ENCODE measurements at places on chromosomes 7 and 10.
A peak's percentile ranks its signal among the peaks of the same experiment; 100 is the strongest.

- H3K27ac ChIP-seq, result no peak overlapping the region
- no peaks in the 10 kb centered on the region for H3K27me3 ChIP-seq
- H3K36me3 ChIP-seq, result no peaks in the 10 kb centered on the region
- H3K4me1 ChIP-seq, result peaks cover 1% of the 10 kb centered on the region
- H3K4me3 ChIP-seq, result no peak overlapping the region
- DNase-seq, result no peak
These were observed 8.2 kb upstream of the SFRP5 start for GRCh38 chr10:97779975-97780374.

DNA sequence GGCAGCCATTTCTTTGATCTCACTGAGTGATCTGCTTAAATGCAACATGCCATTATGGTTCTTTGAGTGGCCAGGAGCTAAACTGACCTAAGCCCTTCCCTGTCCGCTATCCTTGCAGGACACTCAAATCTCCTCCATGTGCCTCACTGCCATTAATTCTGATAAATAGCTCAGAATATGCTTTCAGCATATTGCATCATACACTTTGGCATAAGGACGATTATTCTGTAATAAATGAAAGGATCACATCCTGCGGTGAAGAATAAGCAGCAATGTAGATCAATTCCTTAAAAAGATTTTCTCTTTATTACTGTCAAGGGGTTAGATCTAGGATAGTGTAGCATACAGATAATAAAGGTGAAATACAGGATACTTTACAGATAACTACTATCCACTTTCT is 231.8 kb upstream of the CTBP2 start:
- no peaks in the 10 kb centered on the region for H3K27me3 ChIP-seq
- no peaks in the 10 kb centered on the region for H3K36me3 ChIP-seq
- no peak for DNase-seq
- no peaks in the 10 kb centered on the region for H3K4me1 ChIP-seq

DNA sequence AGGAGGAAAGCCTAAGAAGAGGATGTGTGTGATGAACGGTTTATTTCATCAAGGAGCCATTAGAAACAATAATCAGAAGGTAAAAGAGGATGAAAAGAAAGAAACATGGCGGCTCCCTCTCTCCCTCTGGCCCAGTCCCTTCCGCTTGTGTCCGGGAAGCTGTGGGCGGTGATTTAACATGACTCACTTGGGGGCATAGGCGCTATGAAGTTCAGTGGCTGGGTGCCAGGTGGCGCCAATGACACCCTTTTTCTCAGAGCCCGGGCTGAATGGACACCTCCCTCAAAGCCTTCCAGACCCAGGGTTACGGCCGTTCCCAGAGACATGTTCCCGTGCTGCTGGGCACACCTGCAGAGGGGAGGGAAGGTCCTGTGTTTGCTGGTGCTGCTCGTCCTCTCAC is 244.0 kb downstream of the SKAP2 start:
- H3K4me3 ChIP-seq, result no peak overlapping the region
- DNase-seq, result peak; percentile 57
- no peaks in the 10 kb centered on the region for H3K27me3 ChIP-seq
- no peak overlapping the region for H3K27ac ChIP-seq
- no peaks in the 10 kb centered on the region for H3K4me1 ChIP-seq

- H3K36me3 ChIP-seq, result no peaks in the 10 kb centered on the region
- H3K27ac ChIP-seq, result no peak overlapping the region
- no peaks in the 10 kb centered on the region for H3K4me1 ChIP-seq
- no peak overlapping the region for H3K4me3 ChIP-seq
- no peaks in the 10 kb centered on the region for H3K27me3 ChIP-seq
These were observed 20.6 kb upstream of the WASL start for GRCh38 chr7:123769371-123769770.

- H3K36me3 ChIP-seq, result no peaks in the 10 kb centered on the region
- no peak overlapping the region for H3K4me3 ChIP-seq
- DNase-seq, result no peak
- H3K27me3 ChIP-seq, result no peaks in the 10 kb centered on the region
- no peak overlapping the region for H3K27ac ChIP-seq
These were observed 133.3 kb downstream of the KCNMA1 start for GRCh38 chr10:77504196-77504872.

DNA sequence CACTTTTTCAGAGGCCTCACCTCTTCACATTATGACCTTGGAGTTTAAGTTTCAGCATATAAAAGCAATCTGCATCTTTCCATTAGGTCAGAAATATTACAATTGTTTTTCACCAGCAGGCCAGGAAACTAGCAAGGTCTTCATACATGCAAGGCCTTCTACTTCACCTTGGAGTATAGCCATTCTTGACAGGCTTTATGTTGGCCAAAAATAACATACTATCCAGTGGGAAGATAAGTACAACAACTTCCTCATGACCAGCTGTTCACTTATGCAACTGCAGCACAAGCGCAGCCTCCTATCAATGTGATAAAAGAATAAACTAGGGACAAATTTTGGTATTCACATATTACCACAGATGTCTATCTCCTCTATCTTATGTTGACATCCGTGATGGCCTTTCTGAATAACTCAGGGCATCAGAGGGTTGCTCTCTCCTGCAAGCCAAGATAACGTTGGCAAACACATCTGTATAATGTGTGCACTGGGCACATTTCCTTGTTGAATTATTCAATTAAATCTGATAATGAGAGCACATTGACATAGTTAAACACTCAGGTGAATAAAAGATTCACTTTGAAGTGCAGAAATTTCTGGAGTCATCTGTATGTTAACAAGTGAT is 239.8 kb downstream of the FZD1 start:
- H3K4me1 ChIP-seq, result no peaks in the 10 kb centered on the region
- H3K27ac ChIP-seq, result no peak overlapping the region
- DNase-seq, result no peak
- H3K4me3 ChIP-seq, result no peak overlapping the region

DNA sequence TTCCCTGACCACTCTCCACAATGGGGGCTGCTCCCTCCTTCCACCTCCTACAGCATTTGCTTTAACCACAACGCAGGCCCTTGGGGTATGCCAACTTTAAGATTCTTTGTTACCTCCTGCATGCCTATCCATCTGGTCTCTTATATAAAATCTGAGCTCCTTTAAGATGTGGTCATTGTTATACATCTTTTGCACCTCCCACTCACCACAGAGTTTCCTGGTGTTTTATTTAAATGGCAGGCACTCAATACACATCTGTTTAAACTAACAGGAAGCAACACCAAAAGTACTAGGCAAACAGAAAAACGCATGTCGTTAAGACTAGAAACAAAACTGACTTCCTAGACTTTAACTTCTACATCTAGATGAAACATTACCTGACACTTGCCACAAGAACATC is 36.3 kb downstream of the SLC25A13 start:
- no peaks in the 10 kb centered on the region for H3K36me3 ChIP-seq
- H3K4me1 ChIP-seq, result 0 out of 2 replicates have a peak, but pooled peaks cover 1% of the 10 kb centered on the region
- no peaks in the 10 kb centered on the region for H3K27me3 ChIP-seq
- H3K4me3 ChIP-seq, result no peak overlapping the region
- DNase-seq, result no peak

DNA sequence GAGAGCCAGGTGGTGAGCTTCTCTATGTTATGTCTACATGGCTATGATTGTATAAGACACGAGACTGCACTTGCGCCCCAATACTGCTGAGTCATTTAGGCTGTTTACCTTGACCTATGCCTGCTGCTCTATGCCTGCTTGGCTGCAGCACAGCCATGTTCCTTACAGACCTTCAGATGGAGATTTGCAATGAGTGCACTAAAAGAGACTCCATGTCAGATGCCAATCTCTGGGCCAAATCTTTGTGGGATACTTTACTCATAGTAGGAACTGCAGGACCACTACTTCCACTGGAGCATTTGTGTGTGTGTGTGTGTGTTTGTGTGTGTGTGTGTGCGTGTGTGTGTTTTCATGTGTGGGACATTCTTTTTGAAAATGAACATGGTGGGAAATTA is 50.0 kb upstream of the KMT2E start:
- no peaks in the 10 kb centered on the region for H3K27me3 ChIP-seq
- H3K27ac ChIP-seq, result no peak overlapping the region
- no peak for DNase-seq
- no peak overlapping the region for H3K4me3 ChIP-seq

DNA sequence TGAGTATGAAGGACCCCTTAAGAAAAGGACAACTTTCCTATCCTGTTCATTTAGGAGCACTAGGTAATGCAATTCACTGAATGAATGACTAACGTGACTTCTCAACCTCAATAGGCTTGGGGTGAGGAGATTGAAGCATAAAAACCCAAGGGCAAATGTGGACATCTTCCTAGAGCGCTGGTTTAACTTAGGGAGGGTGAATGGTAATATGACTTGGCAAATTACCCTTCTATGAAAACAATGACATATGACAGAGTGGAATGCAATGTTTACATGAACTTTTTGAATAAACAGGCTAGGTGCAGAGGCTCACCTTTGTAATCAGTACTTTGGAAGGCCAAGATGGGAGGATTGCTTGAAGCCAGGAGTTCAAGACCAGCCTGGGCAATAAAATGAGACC is 83.9 kb upstream of the ANK3 start:
- H3K27ac ChIP-seq, result no peak overlapping the region
- H3K36me3 ChIP-seq, result no peaks in the 10 kb centered on the region
- no peak for DNase-seq
- no peaks in the 10 kb centered on the region for H3K27me3 ChIP-seq
- H3K4me3 ChIP-seq, result no peak overlapping the region

DNA sequence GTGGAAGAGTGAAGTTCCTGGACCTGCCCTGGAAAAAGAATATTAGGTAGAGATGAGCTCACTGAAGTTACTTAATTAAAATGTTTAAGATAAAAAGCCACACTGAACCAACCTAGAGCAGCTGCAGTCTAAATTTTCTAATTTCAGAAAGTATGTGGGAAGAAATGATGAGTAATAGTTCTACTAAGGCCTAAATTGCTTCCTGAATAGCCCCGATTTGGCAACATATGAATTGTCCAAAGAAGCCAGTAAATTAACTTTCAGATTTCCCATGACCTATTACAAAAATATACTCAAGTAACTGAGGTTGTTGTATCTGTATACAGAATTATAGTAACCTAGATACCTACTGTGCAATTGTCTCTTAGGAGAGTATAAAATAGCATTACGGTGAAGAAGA is 312.6 kb downstream of the IPMK start:
- no peaks in the 10 kb centered on the region for H3K4me1 ChIP-seq
- no peak overlapping the region for H3K27ac ChIP-seq
- H3K36me3 ChIP-seq, result no peaks in the 10 kb centered on the region

DNA sequence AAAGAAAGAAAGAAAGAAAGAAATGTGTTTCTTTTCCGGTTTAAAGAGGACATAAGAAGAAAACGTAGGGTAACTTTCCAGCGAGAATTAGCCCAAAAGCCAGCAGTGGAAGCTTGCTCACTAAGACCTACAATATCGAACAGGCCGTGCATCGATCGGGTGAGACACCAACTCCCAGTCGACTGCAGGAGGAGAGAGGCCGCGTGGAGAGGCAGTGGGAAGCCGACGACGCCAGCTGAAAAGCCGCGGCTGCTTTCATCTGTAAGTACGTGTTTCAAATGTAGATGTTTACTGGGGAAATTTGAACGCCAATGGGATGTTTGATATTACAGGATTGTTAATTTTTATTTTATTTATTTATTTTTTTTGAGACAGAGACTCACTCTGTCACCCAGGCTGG is 28.6 kb upstream of the GIMAP8 start:
- no peak overlapping the region for H3K27ac ChIP-seq
- H3K27me3 ChIP-seq, result no peaks in the 10 kb centered on the region
- H3K4me1 ChIP-seq, result no peaks in the 10 kb centered on the region
- no peak for DNase-seq
- H3K4me3 ChIP-seq, result no peak overlapping the region

DNA sequence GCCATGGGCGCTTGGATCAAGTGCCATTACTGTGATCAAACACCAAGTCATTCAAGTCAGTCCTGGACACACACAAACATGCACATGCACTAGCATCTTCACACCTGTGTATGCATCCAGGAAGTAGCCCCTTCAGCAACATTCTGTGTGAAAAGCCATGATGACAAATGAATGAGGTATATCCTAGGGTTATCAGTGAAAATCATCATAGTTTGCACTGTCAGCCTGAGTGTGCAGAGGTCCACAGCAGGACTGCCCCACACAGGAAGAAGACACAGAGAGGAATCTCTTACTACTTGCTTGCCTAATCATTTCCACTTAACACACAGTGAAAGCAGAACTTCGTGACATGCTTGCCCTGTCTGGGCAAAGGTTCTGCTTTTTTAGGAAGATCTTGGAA is 184.0 kb upstream of the ADO start:
- no peak overlapping the region for H3K4me3 ChIP-seq
- H3K27me3 ChIP-seq, result no peaks in the 10 kb centered on the region
- H3K4me1 ChIP-seq, result no peaks in the 10 kb centered on the region
- H3K36me3 ChIP-seq, result no peaks in the 10 kb centered on the region
- no peak overlapping the region for H3K27ac ChIP-seq
- no peak for DNase-seq

DNA sequence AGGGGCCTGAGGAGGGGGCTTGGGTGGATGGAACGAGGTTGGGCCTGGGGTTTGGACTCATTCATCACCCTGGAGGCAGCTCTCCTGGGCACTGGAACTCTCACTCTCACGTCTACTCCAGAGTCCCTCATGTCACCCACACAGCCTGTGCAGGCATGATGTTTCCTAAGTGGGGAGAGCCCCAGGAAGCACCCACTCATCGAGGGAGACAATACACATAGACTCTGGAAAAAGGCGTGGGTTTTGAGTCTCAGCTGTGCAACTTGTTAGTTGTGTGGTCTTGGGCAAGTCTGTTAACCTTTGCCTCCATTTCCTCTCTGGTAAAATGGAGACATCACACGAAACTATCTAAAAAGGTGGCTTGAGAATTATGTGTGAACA is 25.9 kb upstream of the RBM20 start:
- H3K27me3 ChIP-seq, result no peaks in the 10 kb centered on the region
- no peaks in the 10 kb centered on the region for H3K36me3 ChIP-seq
- H3K27ac ChIP-seq, result no peak overlapping the region
- no peak overlapping the region for H3K4me3 ChIP-seq

GRCh38 chr7:75957021-75957736 is 37.2 kb downstream of the TMEM120A start:
- H3K36me3 ChIP-seq, result peaks cover 8% of the 10 kb centered on the region
- peak; percentile 45 for DNase-seq
- no peaks in the 10 kb centered on the region for H3K27me3 ChIP-seq
- H3K4me3 ChIP-seq, result no peak overlapping the region

- no peak for DNase-seq
- H3K4me1 ChIP-seq, result no peaks in the 10 kb centered on the region
- H3K27ac ChIP-seq, result no peak overlapping the region
- H3K4me3 ChIP-seq, result no peak overlapping the region
These were observed 17.2 kb upstream of the FGFR2 start for GRCh38 chr10:121615435-121615793.

GRCh38 chr7:127226685-127227374 is 25.9 kb downstream of the GRM8 start:
- no peaks in the 10 kb centered on the region for H3K27me3 ChIP-seq
- no peaks in the 10 kb centered on the region for H3K4me1 ChIP-seq
- H3K27ac ChIP-seq, result no peak overlapping the region
- no peak overlapping the region for H3K4me3 ChIP-seq

GRCh38 chr7:5665094-5666025 is 116.1 kb downstream of the RNF216 start:
- no peak overlapping the region for H3K27ac ChIP-seq
- no peaks in the 10 kb centered on the region for H3K27me3 ChIP-seq
- no peaks in the 10 kb centered on the region for H3K36me3 ChIP-seq
- DNase-seq, result peak; percentile 77
- peaks cover 3% of the 10 kb centered on the region for H3K4me1 ChIP-seq

- no peak for DNase-seq
- H3K4me3 ChIP-seq, result no peak overlapping the region
- no peaks in the 10 kb centered on the region for H3K27me3 ChIP-seq
- H3K27ac ChIP-seq, result no peak overlapping the region
- peaks cover 10% of the 10 kb centered on the region for H3K4me1 ChIP-seq
These were observed 35.2 kb downstream of the CYP17A1 start for GRCh38 chr10:102801978-102802377.
